ENCODE measurements at places on chromosomes 2 and 18.

GRCh38 chr2:99956232-99957030, 186.0 kb downstream of the AFF3 start:
- DNase-seq, result no peak

DNA sequence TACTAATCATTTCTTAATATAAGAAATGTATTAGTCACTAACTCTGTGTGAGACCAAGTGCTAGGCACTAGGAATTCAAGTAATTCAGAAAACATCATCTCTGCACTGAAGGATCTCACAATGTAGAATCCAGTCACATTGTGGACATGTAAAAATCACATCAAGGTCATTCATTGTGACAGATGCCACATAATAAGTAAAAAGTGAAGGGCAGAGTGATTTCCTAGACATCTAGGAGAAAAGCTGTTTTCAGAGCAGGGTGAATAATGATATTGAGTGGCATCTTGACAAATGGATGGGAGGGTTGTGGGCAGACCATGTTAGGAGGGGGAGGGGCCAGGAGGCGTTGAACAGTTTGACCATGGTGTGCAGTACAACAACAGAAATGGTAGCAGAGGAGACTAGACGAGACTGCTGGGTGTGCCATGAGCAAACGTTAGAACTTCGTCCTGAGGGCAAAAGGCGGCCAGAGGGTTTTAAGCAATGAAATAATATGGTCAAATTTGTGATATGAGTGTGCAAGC, 93.8 kb downstream of the DTNA start:
- DNase-seq, result no peak

- DNase-seq, result peak; percentile 99
These were observed 64.3 kb downstream of the BABAM2 start for GRCh38 chr2:27954771-27955383.

DNA sequence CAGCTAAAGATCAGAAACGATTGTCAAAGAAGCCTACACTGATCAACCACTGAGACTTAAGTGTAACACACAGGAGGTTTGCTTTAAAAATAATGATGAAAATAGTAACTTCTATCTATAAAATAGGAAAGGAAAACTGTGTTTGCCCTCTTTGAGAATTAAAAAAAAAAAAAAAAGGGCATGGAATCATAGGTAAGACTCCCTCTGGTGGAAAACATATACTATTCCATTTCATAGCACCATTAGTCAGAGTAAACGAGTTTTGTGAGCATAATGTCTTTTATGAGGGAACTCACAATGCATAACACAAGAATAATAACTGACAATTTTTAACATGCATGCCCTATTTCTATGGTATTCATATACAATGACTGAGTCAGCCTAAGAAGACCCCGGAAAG, 36.3 kb downstream of the SLC35F5 start:
- peak; percentile 39 for DNase-seq

DNA sequence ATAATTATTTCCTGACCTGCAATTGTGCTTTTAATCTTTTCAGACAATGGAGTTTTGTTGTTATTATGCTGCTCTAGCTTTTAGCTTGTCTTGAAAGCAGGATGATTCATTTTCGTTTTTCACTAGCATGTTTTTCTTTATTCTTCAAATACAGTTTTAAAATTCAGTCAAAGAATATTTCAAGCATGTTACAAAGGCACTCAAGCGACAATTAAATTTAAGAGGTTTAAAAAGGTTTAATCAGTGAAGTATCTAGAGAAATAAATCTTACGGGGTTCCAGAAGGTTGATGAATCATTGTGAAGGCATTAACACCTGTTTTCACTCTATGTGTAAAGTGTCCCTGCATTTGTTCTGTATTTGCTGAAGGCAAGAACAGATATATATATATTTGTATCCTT, 390.7 kb upstream of the TMEFF2 start:
- no peak for DNase-seq

- no peak for DNase-seq
These were observed 16.3 kb downstream of the VPS4B start for GRCh38 chr18:63405986-63406385.

- DNase-seq, result no peak
These were observed 279.5 kb downstream of the RND3 start for GRCh38 chr2:150207979-150208378.

DNA sequence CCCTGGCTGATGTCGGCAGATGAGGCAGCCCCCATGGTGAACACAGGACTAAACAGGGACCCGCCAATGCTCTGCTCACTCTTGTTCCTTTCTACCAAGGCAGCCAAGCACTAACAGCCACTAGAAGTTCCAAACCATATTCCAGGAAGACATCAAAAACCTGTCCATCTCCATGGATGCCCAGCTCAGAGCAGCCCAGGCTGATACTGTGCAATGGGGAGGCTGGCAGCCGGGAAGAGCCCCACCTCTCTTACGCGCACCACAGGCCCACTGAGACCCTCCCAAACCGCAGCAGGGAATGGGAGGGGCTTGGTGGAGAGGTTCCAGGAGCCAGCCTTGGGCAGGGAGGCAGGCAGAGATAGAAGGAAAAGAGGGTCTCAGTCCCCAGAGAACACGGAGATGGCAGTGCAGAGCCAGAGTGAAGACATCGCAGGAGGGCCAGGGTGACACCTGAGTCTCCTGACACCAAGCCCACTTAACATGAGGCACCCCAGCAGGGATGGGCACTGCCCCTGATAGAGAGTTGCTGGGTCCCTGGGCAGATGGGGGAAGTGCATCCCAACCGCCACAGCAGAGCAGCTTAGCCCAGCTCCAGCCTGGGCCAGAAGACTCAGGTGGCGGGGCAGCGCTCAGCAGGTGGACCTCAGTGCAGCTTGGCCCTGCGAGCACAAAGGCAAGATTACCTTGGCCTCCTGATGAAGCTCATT, 3.4 kb downstream of the HS6ST1 start:
- DNase-seq, result no peak

GRCh38 chr2:13002536-13003331, 286.0 kb downstream of the TRIB2 start:
- DNase-seq, result no peak

DNA sequence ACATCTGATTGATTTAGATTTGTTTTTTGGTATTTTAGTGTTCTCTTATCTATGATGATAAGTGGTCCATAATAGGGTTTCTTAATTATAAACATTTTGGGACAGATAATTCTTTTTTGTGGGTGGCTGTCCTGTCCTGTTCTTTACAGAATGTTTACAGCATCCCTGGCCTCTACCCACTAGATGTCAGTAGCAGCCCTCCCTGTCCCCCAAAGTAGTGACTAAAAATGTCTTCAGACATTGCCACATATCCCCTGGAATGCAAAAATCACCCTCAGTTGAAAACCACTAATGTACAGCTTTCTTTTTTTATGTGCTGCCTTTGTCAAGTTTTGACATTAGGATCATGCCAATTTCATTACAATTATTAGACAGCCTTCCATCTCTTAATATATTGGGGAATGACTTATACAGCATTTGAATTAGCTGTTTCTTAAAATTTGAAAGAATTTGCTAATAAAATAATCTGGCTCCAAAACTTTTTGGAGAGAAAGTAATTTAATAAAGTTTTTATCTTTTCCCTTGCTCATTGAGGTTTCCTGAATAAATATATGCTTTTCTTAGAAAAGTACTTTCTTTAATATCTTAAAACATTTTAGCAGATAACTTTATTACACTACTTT, 19.5 kb downstream of the WIPF1 start:
- DNase-seq, result peak; percentile 59

DNA sequence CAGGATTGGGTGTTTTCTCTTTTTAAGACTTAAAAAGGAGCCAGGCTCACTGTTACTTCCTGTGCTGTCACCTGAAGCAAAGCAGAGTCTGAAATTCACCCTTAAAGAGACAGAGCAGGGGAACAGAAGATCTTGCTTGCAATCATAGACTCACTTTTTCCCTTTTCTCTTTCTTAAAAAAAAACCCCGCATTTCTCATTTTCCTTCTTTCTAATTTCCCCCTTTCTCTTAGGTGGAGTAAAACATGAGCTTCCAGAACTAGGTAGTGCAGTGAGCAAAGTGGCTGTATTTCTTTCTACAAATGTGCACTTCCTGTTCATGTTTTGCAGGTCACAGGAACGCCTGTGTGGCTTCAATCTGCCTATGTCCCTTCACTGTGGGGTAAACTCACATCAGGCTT, 381.2 kb downstream of the LPIN1 start:
- DNase-seq, result no peak

DNA sequence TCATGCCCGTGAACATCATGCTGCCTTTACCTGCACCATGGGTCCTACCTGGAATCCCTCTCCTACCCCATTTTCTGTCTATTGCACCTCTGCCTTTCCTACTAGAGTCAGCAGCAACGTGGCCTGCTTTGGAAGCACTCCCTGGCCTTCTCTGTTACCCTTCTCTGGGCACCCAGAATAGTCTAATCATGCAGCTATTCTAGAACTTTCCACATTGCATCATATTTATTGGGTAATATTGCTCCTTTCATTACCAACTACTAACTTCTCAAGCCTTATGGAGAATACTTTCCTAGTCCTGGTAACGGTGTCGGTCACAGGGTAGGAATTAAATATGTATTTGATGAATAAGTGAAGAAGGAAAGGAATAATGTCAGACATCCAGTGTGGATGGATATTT, 33.3 kb upstream of the CREG2 start:
- no peak for DNase-seq

GRCh38 chr18:47512726-47513435, 261.4 kb upstream of the SKOR2 start:
- DNase-seq, result no peak

DNA sequence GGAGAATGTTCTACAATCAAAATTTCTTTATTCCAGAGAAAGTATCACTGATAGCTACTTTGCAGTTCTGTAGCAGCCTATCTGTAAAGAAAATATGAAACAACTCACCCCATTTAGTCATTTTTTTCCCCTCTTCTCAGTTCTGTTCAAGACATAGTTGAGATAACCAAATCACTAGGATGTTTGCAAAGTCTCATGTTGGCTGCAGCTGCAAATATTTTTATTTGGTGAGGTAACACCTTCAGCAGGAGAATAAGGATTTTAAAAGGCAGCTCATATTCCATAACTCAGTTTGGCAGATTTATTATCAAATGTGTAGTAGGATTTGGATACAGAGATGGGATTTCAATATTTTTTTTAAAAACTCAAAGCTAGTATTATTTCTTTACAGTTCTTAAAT, 41.0 kb downstream of the HNRNPLL start:
- no peak for DNase-seq

DNA sequence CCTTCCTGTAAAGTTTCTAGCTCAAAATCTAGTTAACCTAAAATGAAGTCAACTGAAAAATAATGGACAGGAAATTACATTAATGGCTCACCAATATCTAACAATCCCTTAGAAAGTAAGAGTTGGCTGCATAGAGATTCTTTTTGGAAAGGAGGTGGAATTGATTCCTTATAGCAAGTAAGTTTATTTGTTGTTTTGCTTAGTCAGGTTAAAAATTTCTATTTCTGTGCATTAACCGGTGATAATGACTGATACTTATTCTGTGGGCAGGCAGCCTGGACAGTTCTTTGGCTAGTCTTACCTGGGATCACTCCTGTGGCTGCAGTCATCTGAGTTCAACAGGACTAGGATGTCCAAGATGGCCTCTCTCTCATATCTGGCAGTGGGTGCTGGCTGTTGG, 6.9 kb upstream of the BCL2L11 start:
- no peak for DNase-seq

DNA sequence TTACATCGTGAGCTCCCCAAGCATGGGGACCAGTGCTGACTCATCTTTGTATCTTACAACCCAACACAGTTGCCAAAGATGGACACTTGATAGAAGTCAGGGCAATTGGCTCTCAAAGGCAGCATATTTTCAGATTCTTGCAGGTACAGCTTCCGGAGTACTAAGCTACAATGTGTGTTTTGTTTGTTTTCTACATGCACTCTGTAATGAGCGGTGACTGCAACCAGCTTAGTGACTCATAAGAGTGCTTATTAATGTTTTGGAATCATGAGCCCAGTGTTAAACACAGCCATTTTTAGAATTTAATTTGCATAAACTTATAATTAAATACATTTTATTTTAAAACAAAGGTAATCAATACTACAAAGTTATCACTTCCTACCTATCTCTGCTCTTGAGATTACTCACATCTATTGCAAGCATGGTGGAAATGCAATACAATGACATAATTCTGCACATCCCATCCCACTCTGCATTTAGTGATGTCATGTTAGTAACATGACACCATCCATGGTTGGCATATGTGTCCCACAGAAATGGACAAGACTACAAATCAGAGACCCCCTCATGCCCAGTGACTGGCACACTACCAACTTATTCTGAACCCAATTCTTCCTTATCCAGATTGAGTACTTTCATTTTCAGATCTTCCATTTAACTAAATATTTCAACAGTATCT, 399.8 kb upstream of the ST6GAL2 start:
- DNase-seq, result no peak

DNA sequence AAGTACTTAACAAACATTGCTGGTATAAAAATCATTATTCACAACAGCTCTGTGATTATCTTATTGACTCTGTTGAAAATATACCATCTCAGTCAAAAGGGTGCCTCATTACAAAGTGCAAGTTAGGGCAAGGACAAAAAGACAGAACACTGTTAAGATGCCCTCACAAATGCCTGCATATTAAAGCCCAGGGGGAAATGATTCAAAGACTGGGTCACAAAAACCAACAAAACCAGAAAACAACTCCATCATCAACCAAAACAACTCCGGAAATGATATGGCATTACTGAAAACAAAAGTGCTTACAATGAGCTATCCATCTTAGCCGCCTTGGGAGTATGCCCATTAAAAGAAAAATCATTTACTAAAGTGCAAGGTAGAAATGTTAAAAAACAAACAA, 9.9 kb downstream of the PLA2R1 start:
- no peak for DNase-seq

DNA sequence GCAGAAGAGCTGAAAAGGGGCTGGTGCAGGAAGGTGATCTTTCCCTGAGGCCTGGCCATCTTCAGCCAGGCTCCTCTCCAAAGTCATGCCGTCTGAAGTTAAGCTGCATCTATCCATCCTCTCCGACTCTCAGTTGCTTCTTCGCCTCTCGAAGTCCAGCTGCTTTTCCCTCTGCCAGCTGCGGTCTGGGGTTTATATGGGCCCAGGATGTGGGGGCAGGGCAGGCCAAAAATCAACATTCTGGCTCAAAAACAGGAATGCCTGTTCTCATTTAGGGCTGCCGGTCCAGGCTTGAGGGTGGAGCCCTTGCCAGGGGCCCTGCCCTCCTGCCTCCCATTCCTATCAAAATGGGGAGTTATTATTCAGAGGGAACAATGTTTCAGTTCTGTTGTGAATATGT, 31.2 kb downstream of the CREG2 start:
- no peak for DNase-seq

GRCh38 chr2:187424146-187424545, 23.9 kb downstream of the CALCRL start:
- no peak for DNase-seq

GRCh38 chr2:108627911-108628567, 91.2 kb upstream of the RANBP2 start:
- no peak for DNase-seq

GRCh38 chr2:126792993-126793392, 105.7 kb upstream of the TEX51 start:
- no peak for DNase-seq

All from AML-193 (cell line).